ENCODE measurements at places on chromosomes 7 and 10. TPM values are rescaled to one million over a fixed set of nuclear protein-coding genes. Genes with fewer than 3 reads are reported as not detected.

MUC12 gene
- total RNA-seq = 0.19 TPM

BLNK gene
- 0.86 TPM for total RNA-seq

LOXL4 gene
- total RNA-seq = 17.9 TPM

CYP2C8 gene
- not detected for total RNA-seq

MAGI2 gene
- total RNA-seq = 6.3 TPM

DNAJC12 gene
- total RNA-seq = 4.0 TPM

SPDYE3 gene
- not detected for total RNA-seq

DNA sequence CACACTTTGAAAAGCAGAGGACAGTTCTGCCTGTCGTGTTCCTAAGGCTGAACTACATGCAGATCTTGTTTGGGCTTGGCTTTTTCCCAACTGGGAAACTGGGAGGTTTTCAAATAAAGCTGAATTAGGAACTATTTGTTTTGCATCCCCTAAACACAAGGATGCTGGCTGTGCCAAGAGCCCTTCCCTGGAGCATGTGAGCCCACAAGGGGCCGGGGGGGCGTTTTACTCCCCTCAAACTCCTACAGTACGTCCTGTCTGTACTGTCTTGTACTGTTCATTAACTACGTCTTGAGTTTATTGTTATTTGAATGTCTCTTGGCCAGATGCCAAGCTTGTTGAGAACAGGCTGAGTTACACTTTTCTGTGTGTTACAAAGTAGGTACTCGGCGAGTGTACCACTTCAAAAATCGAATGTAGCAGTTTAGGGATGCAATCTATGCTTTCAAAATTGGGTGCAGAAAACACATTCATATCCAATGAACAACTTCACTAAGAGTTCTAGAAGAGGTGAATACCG lies 94.9 kb downstream of the GFRA1 start:
- DNase-seq = no peak

DNA sequence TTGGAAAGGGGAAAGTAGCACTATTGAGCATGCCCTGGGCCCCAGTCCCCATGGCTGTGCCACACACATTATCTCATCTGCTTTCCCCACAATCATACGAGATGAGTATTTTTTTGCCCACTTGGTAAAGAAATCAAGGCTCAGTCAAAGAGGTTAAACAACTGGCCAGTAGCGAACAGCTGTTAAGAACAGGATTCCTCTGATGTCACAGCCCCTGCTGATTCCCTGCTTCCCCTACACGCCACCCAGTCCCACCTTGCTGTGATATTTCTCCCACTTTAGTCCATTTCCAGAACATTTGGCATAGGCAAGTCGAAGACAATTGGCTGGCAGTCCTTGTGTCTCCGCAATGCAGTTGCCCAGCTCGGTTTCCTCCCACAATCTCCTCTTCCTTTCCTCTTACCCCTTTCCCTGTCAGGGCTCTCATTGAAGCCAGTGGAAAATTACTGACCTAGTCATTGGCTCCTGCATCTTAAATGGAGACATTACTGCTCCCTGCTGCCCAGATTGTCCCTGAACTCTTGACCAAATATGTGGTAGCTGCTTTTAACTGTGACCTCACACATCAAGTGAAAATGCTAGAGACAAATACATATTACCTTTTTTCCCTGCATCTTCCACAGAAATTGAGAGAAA lies 56.5 kb upstream of the EEPD1 start:
- DNase-seq = no peak

- no peak for DNase-seq
These were observed at the start of gene TMEM178B for GRCh38 chr7:141073641-141074161. Gene TMEM178B, plus strand, starts transcription at chr7:141074064.

DNA sequence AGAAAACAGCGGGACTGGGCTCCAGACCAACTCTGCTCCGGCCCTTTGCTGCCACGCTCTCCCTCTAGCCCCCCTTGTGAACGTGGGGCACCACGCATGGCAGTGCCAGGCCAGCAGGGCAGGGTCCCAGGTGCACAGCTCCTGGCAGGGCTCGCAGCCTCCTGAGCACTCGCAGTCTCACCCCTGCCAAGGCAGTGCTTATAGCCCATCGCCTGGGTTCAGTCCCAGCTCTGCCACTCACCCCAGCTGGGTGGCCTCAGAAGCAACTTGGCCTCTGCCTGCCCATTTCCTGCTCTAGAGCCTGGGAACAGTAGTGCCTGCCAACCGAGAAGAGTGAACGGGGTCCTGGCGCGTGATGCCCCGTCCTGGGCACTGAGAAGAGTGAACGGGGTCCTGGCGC lies 36.3 kb downstream of the CFAP46 start:
- DNase-seq = no peak

DNA sequence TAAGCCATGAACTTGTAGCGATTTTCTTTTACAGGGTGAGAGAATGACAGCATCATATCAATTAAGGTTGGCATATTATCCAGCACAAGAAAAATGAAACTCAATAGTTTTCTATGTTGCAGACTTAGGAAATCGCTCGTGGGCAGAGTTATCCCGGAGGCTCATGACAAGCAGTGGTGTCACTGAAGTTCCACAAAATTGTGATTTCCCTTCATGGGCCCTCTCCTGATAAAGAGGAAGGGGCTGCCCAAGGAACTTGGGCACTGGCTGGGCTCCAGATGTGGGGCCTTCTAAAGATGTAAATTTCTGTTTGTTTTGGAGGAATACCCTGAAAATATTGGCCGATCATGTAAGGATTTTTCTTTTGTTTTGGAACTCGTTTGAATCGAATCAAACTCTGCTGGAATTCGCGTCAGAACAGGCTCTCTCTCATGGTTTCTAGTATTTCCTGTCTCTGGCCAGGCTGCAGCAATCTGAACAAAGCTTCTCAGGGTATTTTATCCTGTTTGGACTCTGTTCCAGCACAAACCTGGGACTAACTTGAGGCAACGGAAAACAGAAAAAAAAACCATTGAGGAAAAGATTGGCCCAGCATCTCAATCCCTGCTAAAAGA lies 340.6 kb upstream of the NRP1 start:
- DNase-seq = no peak

GRCh38 chr10:101050208-101051069 lies 11.3 kb upstream of the KAZALD1 start:
- peak; percentile 85 for DNase-seq

GRCh38 chr10:89426230-89426868 lies 12.0 kb downstream of the IFIT5 start:
- no peak for DNase-seq

DNA sequence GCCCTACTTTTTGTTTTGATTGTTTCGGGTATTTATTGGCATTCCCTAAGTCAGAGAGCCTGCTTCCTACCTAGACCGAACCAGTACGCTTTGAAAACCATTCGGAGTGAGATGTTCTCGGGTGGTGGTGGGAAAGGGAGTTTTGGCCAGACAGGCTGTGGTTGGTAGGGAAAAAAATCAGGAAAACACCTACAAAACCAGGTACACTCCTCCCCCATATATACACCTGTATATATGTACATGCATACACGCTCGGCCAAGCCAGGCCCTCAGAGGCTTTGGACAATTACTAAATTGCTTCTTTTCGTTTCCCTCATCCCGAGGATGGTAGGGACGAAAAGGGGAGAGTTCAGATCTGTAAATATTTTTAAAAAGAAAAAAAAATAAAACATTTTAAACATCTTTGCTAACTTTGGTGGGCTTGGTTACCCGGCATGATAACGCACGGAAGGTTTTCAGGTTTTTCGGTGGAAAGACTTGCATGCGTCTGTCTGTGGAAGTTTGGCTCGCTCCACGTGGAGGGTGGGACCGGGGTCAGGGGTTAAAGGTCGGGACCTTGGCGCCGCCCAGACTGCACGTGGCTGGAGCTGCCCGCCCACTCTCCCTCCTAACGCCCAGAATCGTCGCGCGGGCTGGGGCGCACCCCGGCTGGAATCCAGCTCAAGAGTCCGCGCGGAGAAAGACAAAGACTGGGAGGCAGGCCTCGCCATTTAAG lies 2.5 kb downstream of the HMX2 start:
- DNase-seq = no peak

- DNase-seq = no peak
These were observed 930 bp downstream of the GARIN1A start for GRCh38 chr7:128672927-128673517.

DNA sequence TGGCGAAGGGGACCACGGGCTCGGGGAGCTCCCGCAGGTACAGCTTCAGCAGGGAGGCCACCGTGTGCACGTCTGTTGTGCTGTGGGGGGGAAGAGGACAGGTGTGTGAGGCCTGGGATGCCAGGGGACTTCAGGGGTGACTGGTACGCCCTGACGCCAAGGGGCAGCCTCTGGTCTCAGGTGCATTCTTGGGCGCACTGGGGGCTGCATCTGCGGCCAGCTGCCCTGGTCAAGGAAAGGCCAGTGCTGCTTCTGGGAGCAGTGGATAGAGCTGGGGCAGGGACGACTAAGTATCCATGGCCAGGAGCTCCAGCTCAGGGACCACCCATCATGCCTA lies 148.5 kb downstream of the MAPK8 start:
- DNase-seq = peak; percentile 72

- DNase-seq = no peak
These were observed 129.0 kb upstream of the AGR3 start for GRCh38 chr7:17010637-17011300.
